ENCODE measurements at places on chromosomes 6 and 20.

GRCh38 chr6:139987091-139987490 is 612.6 kb upstream of the CITED2 start:
- no peak for DNase-seq

GRCh38 chr20:6471110-6471647 is 296.3 kb upstream of the BMP2 start:
- DNase-seq, result no peak

GRCh38 chr6:12233693-12234571 is 56.2 kb upstream of the EDN1 start:
- peak; percentile 91 for DNase-seq

DNA sequence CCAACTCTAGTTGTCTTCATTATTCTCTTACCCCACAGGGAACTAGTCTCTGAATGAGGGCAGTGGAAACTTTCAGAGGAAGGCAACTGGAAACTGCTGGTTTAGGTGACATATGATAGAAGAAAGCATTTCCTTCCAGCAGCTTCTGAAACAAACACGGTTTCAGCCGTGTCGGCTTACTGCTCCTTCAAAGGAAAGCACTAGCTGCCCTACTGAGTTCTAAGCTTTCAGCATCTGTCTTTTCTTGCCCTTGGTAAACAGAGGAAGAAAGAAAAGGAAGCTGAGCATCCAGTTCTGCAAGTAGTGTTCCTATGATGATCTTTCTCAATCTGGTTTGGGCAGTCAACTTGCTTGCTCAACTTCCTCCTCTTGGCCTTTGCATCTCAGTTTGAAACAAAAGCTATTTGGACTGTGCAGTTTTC is 117.5 kb upstream of the CEP85L start:
- peak; percentile 81 for DNase-seq

DNA sequence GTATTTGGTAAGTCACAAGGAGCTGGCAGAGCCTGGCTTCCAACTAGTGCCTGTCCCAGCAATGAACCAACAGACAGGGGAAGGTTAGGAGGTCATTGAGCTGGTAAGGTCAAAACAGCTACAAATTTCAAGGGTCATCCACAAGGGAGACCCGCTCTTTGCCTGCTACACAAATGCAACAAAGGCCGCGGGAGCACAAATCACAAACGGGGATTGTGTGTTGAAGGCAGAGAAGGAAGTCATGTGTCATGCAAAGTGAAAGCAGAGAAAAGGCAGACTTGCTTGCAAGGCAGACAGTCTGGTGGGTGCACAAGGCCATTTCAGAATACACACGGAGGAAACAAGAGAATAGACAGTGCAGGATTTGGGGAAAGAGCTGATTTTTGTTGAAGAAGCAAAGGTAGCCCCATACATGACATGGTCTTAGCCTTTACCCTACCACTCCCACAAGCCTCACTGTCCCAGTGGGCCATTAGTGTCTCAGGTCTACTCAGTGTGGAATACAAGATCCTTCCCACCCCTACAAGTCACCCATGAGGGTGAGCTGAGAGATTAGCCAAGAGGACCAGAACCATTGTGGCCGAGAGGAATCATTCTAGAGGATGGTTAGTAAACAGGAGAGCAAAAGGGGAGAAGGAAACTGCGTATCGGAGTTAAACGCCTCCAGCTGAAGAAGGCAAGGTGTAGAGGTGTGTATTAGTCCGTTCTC is 18.1 kb upstream of the SAMHD1 start:
- DNase-seq, result peak; percentile 51

DNA sequence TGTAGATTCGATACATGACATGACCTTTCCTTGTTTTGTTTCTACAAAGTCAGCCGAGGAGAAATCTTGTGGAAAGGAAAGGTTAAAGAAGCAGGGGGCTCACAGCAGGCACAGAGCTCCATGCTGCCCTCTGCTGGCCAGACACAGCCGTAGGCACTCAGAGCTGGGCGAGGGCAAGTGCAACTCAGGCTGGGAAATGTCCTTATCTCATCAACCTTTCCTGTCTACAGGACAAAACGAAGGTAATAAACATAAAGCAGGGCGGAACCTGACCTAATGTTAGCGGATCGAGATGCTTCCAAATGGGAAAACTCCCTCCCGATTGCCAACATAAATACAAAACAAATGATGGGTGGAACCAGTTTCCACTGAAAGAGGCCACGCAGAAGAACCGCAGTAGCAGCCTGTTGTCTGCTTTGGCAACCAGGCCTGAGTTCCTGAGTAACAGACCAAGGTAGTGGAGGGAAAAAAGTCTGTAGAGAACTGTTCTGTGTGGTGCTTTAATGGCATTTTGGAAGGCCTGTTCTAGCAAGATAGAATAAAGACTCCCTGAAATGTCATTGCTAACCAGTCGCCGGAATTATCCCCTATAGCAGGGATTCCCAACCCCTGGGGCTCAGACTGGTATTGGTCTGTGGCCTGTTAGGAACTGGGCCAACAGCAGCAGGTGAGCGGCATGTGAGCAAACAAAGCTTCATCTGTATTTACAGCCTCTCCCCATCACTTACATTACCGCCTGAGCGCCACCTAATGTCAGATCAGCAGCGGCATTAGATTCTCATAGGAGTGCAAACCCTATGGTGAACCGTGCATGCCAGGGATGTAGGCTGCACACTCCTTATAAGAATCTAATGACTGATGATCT is 85.2 kb downstream of the MBOAT1 start:
- peak; percentile 62 for DNase-seq

- DNase-seq, result no peak
Measured at GRCh38 chr20:5040345-5040744, 39.0 kb upstream of the SLC23A2 start.

- DNase-seq, result peak; percentile 28
Measured at GRCh38 chr6:150144294-150144868, 1.5 kb downstream of the PPP1R14C start.

DNA sequence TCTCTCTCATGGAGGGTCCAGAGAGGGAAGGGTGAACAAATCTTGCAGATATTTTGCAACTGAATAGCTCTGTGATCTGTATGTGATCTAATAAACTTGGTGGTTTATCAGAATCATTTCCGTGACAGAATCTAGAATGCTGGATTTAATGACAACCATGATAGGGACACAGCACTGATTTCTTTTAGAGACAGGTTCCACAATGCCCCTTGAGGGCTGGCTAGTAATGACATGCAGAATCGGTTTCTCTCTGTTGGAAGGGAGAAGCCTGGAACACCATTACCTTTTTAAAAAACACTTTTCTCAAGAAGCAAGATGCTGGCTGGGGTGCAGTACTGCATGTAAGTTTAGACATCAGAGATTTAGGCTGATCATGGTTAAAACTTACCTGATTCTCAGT is 313.4 kb downstream of the CDH26 start:
- no peak for DNase-seq

DNA sequence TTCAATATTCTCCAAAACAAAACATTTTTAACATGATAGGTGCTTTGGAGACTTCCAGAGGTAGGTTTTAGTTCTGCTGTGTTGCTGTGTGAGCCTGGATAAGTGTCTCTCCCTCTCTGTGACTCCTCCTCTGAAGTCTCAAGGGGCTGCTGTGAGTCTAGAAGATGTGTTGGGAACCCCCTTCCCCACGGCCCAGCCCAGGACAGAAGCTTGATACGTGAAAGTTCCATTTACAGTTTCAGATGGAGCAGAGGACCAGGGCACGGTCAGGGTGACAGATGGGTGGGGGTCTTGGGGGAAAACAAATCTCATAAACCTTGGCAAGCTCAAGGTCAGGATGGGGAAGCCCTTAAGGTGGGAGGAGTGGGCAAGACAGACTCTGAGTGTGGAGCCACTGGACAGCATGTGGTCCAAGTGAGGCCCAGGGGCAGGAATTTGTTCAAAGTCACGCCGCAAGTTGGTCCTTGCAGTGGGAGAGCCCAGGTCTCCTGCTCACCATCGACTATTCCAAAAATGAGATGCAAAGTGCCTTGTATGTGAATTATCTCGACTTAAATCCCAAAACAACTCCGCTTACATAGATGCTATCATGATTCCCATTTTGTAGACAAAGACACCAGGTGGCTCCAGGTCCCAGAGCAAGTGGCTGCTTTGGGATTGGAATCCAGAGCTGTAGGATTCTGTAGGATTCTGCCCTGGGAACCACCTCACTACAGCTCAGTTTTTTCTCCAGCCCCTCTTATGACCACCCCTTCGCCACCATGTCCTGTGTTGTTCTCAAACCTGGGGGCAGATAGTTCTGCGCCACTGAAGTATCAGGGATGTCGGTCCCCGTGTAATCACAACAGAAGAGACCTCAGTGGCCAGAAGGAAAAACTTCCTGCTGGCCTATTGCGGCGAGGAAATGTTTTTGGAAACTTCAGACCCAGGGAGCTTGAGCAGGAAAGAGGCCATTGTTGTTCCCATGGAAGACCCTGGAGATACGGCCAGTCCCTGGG is 1.9 kb downstream of the TGM2 start:
- no peak for DNase-seq

DNA sequence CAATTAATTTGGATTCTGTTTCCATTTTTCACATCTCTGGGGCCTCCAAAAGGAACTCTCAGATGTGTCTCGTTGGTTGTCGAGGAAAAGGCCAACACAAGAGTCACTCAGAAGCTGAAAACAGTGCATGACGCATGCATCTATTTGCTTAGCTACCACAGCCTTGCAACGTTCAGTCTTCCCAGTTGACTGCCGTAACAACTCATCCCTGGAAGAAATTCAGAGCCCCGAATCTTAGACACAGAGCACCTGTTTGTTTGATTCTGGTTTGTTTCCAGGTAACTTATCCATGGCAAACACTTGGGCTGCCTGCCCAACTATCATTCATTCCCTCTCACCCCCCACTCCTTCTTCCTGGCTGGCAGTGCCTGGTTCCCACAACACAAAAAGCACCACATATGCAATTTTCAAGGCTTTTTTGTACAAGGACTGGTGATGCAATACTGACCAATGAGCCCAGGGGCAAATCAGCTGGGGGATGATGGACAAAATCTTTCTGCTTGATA is 60.5 kb downstream of the ZMYND8 start:
- DNase-seq, result no peak

GRCh38 chr20:14412065-14412681 is 74.8 kb upstream of the FLRT3 start:
- DNase-seq, result no peak

Data from suppressor macrophage treated with lipopolysaccharide for 4 hours (primary cell).